ENCODE measurements at places on chromosomes 7 and 10.

DNA sequence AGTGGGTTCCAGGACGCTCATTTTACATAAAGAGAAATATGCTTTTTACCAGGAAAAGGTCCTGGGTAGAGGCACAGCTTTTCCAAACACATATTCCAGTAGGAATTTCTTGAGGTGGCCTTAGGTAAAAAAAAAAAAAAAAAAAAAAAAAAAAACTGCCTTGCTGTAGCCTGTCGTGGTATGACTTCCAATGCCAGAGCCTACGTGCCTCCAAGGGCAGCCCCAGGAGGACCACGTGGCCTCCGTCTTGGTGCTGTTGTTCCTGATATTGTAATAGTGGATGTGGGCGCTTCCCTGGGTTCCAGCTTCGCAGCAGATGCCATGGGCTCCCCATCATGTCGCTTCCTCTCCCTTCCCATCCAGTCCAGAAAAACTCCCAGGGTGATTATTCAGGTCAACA is 49.3 kb downstream of the PRKAG2 start:
- DNase-seq = no peak

DNA sequence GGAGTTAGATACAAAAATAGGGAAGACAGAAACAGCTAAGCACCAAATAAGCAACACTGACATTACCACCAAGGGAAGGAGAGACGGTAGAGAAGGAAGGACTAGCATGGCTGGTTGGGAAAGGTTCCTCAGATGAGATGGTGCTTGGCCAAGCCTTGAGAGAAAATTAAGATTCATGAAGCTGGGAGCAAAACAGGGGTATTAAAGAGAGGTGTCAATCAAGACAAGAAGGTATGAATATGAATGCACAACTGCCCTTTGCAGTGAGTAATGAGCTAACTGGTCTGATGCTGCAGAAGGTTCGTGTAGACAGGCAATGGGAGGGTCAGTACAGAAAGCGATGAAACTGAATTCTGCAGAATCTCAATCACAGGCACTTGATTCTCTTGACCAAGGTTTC is 67.7 kb downstream of the SLC37A3 start:
- no peak for DNase-seq

DNA sequence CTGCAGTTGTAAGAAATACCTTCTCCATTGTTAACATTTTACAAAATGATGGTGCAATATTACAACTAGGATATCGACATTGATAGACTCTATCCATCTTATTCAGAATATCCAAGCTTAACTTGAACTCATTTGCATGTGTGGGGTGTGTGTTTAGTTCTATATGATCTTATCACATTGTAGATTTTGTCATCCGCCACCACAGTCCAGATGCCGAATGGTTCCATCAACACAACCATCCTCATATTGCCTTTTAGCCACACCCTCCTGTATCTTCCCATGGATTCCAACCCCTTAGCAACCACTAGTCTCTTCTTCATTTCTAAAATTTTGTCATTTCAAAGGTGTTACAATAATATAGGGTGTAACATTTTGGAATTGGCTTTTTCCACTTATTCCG is 452.9 kb upstream of the AKR1E2 start:
- no peak for DNase-seq

- DNase-seq = peak; percentile 94
Observed at GRCh38 chr7:72099784-72100183, 312.4 kb downstream of the CALN1 start.

DNA sequence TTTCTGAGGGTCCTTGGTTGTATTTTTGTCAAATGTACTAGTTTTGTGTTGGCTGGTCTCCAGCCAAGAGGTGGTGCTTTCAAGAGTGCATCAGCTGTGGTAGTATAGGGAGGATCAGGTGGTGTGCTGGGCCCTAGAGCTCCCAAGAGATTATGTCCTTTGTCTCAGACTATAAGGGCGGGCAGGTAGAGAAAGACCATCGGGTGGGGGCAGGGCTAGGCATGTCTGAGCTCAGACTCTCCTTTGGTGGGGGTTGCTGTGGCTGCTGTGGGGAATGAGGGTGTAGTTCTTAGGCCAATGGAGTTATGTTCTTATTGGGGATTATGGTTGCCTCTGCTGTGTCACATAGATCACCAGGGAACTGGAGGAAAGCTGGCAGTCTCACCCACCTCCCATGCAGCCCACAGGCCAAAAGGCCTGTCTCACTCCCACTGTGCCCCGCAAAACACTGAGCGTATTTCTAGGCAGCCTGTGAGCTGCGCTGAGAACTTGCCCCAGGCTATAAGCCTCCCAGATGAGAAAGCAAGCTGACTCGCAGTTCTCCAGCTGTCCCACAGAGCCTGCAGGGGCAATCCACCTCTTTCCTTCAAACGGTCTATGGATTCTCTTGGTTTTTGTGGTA is 1066.7 kb downstream of the GRM8 start:
- DNase-seq = no peak

DNA sequence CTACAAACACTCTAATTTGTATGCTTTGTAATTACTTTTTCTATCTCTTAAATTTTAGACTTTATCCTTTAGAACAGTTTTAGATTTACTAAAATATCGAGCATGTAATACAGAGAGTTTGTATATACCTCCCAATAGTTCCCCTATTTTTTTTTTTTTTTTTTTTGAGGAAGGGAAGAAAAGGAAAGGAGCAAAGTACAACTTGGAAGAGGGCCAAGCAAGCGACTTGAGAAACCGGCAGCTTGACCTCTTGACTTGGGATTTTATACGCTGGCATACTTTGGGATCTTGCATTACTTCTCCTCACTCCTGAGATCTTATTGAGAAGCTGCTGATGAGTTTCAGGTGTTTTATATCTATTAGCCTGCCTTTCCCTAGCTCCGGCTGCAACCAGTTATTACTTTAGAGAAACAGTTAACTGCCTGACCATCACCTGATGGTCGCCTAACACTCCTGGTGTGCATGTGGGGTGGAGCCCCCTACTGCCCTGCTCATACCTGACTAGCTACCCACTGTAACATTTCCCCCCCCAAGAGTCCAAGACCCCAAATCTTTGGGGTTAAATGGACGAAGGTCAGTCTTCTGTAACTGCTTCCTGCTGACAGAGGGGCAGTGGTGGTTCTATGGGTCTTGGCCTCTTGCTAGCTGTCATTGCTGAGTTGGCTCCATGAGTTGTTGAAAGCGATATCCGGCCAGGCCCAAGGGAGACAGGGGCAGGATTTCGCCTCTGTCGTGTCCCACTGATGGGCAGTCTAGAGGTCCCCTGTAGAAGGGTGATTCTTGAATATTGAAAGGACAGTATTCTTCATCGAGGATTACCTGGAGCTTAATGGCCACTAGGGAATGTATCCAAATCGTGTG is 28.5 kb downstream of the MKLN1 start:
- no peak for DNase-seq
